ENCODE measurements at places on chromosomes 11 and 22. TPM values are rescaled to one million over a fixed set of nuclear protein-coding genes. Genes with fewer than 3 reads are reported as not detected.

The EIF3M gene
- 194 TPM for total RNA-seq

The MEI1 gene
- not detected for total RNA-seq

The RAB38 gene
- 0.28 TPM for total RNA-seq

The CD151 gene
- total RNA-seq: 175 TPM

The PKNOX2 gene
- 30.1 TPM for total RNA-seq

The SPON1 gene
- 1.2 TPM for total RNA-seq
